ENCODE measurements at places on chromosomes 2 and 18.

- no peak for DNase-seq
These were observed 19.5 kb downstream of the SLC25A52 start for GRCh38 chr18:31741097-31741735.

- no peak for DNase-seq
These were observed 99.7 kb downstream of the RND3 start for GRCh38 chr2:150387586-150388288.

- DNase-seq = no peak
These were observed 398.0 kb downstream of the TXNL1 start for GRCh38 chr18:56240405-56240804.

- no peak for DNase-seq
These were observed 403 bp downstream of the PNO1 start for GRCh38 chr2:68158134-68158447.

GRCh38 chr2:199973703-199974102 lies 18.3 kb downstream of the MAIP1 start:
- DNase-seq = no peak

DNA sequence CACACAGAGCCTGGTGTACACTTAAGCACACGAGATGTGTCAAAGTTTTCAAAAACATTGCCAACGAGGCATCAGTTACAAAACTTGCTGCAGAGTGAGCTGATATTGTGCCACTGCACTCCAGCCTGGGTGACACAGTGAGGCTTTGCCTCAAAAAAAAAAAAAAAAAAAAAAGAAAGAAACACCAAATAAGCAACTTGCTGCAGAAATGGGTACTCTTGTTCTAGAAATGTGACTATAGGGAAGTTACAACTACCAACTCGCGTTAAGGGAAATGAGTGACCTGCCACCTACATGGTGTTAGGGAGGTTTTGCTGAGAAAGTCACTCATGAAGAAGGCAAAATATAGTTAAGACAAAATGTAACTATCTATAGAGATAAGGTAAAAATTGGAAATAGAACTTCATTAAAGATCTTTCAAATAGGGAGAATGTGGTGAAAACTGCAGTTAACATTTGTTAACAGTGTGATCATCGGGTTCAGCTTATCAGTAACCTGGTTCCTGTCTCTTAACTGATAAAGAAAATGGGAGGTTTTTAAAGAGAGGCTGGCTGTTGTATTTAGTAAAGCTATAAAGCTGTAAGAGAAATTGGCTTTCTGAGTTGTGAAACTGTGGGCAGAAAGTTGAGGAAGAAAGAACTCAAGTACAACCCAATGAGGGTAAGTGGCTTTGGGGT lies at the start of gene IL1RL1:
Gene IL1RL1 (plus strand): TSS at position 600 of the 677 bp plus-strand sequence. CDS start 26,702 bp downstream, outside the sequence.
- DNase-seq = no peak

GRCh38 chr2:177670791-177671535 lies 278.4 kb downstream of the AGPS start:
- DNase-seq = no peak

- DNase-seq = no peak
These were observed 67.1 kb downstream of the DIPK1C start for GRCh38 chr18:74389991-74390390.

- no peak for DNase-seq
These were observed 76.4 kb downstream of the LIPG start for GRCh38 chr18:49638209-49638785.

DNA sequence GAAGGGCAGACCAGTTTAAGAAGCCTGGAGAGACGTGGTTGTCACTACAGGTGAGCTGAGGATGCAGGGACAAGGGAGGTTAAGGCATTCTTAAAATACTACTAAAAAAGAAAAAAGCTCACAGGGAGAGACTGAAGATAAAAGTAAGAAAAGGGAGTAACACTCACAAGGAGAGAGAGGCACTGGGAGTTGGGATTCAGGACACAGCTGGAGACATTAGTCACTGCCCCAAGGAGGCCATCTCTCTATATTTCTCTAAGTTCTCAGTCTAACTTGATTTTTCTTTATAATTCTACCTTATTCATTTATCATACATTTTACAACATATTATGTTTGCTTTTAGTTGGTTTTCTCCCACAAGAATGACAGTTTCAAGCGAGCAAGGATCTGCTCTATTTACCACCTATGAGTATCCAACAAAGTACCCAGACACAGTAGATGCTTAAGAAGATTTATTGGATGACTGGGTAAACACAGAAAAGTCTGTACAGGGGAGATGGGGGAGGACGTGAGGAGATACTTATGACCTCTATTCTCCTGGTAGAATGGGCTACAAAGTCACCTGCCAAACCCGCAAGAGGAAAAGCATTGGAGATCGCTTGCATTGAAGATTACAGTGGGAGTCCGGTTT lies 2.2 kb downstream of the SERPINE2 start:
- no peak for DNase-seq

- no peak for DNase-seq
These were observed 193.6 kb upstream of the FANCL start for GRCh38 chr2:58434692-58435091.

- peak; percentile 7 for DNase-seq
These were observed 1.3 kb upstream of the PNO1 start for GRCh38 chr2:68156419-68156818.

GRCh38 chr2:148730085-148730484 lies 85.5 kb downstream of the EPC2 start:
- DNase-seq = no peak

DNA sequence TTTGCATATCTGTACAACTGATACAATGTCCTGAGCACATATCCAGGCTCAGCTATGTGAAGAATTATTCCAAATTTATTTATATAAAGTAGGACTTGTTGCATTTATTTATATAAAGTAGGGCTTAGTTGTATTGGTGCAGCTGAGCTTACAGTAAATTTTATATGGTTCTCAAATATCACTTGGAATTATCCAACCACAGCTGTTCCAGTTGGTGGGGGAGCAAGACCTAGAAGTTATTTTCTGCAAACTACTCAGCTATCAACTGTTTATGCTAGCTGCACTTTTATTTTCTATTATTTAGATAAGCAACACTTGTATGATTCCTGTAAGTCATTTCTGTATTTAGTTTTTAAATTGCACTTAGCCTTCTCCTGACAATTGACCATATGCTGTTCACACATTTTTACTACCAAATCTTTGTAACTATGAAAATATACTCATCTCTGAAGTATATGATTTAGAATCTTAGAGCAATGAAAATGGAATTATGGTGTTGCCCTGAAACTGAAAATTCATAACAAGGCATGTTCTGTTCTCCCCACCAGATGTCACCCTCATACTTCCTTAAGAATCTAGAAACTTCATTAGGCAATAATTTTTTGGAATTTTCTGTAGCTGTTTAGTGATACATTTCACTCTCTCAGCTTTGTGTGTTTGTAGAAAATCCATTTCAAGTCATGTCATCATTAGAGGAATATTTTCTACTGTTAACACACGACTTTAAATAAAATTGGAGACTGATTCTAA lies 157.0 kb upstream of the CBLN2 start:
- no peak for DNase-seq

DNA sequence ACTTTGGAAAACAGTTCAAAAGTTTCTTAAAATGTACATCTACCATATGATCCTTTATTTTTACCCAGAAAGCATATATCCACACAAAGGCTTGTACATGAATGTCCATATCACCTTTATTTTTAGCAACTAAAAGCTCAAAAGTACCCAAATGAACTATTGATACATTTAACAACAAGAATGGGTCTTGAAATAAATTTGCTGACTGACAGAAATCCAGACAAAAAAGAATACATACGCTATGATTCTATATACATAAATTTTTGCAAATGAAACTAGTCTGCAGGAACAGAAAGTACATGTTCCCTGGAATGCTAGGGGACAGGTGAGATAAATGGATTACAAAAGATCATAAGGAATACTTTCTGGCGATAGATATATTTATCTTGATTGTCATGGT lies 96.3 kb upstream of the KYNU start:
- no peak for DNase-seq

DNA sequence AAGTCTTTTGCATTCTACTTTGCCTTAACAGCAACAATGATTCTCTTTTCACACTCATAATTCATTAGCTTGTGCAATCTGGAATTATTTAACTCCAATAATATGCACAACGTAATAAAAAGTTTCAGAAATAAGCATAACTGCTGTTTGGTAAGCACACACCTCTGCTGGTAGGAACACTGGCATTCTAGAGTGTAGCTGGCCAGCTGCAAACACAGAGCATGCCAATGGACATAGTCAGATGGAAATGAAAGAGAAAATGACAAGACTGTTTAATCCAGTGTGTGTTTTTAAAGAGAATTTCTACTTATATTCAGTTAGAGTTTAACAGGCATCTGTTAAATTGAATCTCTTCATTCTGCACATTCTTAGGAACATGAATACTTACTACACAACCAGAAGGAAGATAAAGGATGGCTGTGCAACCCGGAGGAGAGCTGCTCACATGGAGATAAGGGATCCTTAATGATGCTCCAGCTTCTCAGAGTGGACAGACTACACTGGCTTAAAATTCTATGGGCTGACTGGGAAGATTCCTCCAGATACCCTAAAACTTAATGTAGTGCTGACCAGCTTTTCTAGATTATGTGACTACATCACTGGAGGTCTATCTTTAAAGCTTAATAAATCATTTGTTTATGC lies 94.6 kb upstream of the CHAC2 start:
- no peak for DNase-seq

- no peak for DNase-seq
These were observed 20.3 kb downstream of the SLC30A3 start for GRCh38 chr2:27242614-27242951.

- no peak for DNase-seq
These were observed 86.4 kb upstream of the SPRED2 start for GRCh38 chr2:65518751-65519150.

DNA sequence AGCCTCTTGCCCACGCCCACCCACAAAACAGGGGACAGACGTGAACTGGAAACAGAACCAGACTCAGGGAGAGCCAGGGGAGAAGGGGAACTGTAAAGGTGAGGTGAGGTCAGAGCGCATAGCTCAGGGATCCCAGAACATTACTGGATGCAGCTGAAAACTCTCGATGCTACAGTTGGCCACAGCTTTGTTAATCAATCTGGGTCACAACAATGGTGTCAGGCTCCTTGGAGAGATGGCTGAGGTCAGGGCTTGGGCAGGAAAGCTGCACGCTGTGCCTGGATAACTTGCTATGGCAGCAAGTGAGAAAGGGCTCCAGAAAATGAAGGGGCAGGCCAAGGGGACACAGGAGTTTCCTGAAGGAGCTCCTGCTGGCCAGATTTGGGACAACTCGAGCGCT lies 263.3 kb downstream of the TFCP2L1 start:
- no peak for DNase-seq

- DNase-seq = no peak
These were observed 121.5 kb downstream of the GCA start for GRCh38 chr2:162465430-162465829.

DNA sequence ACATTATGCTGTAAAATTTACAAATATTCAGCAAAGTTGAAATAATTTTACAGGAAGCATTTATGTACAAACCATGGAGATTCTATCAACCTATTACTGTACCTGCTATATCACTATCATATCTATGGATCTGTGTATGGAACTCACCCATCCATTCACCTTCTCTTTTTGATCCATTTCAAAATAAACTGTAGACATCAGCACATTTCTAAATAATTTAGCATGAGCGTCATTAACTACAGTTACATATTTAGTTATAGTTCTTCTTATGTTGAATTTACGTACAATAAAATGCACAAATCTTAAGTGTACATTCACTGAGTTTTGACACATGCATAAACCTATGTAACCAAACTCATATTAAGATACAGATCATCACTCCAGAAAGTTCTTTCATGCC lies 127.8 kb upstream of the BCL2L11 start:
- no peak for DNase-seq

DNA sequence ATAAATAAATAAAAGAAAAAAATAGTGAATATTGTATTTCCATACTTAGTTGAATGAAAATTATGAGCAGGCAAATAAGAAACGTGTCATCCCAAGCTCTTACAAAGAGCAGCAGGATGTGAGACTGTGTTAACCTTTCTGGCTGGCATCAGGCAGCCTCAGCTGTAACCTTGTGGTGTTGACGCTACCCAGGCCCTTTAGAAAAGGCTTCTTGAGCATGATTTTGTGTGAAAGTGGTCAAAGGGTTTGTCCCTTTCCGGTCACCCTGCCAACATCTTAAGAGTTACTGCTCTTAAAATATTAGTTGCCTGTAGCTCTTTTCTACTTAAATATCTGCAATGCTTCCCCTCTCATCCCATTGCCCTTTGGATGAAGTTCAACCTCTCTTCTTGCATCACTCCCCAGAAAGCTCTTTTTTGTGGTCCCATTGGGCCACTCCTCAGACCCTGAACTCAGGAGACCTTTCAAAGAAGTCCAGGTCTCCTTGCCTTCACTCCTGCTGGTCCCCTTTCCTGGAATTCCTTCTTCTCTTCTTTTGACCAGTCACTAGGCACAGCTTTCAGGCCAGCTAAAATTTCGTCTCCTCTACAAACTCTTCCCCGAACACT lies 35.0 kb downstream of the RHOB start:
- DNase-seq = no peak

DNA sequence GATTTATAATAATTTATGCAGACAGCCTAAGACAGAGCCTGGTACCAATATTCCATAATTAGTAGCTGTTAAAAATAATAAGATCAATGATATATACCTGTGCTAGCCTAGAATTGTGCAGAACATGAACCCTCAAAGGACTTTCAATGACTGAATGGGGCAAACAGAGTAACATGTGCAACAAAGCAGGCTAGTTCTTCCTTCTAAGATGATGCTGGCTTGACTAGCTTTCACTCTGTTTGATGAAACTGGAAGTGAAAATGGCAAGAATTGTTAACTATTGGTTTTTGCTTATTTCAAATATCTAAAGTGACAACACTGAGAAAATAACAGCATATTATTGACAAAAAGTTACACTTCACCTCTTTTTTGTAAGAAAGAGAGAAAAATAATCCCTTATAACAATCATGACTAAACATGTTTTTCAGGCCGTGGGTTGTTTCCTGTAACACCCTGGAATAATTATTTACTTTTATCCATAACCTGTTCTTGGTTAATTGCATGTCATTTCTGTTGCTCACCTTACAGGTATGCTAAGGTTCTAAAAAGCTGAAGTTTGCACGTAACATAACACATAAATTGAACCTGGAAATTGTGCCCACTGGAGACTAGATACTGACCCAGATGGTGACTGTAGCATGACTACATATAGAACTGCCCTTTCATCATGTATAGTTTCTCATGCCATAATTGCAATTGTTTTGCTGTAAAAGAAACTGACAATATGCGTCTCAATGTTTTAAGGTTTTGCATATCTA lies 108.7 kb downstream of the C18orf54 start:
- no peak for DNase-seq

GRCh38 chr2:147607379-147607778 lies 237.4 kb upstream of the ACVR2A start:
- DNase-seq = no peak

GRCh38 chr2:237693291-237693994 lies 66.1 kb downstream of the LRRFIP1 start:
- DNase-seq = no peak

DNA sequence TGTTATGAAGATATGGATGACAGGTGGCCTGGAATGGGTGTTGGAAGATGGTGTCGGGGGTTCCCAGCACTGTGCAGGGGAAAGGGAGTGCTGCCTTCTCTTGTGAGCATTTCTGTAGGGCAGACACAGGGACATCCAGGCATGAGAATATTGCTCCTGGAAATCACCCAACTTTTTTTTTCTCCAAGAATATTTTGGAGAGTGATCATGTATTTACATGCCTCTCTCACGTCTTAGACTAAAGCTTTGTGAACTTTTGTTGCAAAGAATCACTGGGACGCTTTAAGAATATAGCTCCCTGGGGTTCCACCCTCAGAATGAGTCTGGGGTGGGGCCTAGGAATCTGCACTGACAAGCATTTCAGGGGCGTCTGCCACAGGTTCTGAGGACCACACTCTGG lies 68.7 kb downstream of the VWA3B start:
- DNase-seq = no peak
